ENCODE measurements at places on chromosomes 13 and 19.

DNA sequence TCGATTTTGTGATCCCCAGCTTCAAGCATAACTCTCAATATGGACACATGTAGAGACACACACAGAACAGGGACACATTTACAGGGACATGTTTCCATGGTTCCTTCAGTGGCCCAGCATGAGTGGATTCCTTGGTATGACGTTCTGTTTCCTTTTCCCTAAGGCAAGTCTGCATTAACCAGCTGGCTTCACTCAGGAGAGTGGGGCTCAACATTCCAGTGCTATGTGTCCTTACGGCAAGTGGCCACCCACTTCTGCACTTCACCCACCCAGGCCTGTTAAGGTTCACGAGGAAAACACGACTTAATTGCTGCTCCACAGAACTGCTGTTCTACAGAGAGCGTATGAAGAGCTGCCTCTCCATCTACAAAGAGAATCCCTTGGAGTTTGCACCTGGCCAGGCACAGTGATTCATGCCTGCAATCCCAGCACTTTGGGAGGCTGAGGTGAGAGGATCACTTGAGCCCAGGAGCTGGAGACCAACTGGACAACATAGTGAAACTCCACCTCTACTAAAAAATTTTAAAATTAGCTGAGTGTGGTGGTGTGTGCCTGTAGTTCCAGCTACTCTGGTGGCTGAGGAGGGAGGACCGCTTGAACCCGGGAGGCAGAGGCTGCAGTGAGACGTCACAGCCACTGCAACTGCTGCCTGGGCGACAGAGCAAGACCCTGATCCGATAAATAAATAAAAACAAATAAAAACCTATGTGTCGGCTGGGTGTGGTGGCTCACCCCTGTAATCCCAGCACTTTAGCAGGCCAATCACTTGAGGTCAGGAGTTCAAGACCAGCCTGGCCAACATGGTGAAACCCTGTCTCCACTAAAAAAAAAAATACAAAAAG, 32.5 kb downstream of the BRD4 start:
- no peak for DNase-seq

GRCh38 chr13:91307887-91308286, 39.6 kb upstream of the MIR17HG start:
- DNase-seq: no peak

- DNase-seq: no peak
Observed at GRCh38 chr19:35483089-35483488, 7.2 kb downstream of the KRTDAP start.

- DNase-seq: no peak
Observed at GRCh38 chr19:1849886-1850398, 1.7 kb upstream of the REXO1 start.

- DNase-seq: no peak
Observed at GRCh38 chr13:83953916-83954315, 71.6 kb upstream of the SLITRK1 start.

GRCh38 chr13:66585669-66586203, 644.4 kb downstream of the PCDH9 start:
- no peak for DNase-seq

GRCh38 chr19:1575323-1576241, 7.5 kb upstream of the MEX3D start:
- DNase-seq: no peak

Data from SIG-M5 (cell line).